ENCODE measurements at places on chromosomes 4 and X.

- DNase-seq: no peak
Observed at GRCh38 chr4:64960516-64960915, 551.3 kb upstream of the TECRL start.

DNA sequence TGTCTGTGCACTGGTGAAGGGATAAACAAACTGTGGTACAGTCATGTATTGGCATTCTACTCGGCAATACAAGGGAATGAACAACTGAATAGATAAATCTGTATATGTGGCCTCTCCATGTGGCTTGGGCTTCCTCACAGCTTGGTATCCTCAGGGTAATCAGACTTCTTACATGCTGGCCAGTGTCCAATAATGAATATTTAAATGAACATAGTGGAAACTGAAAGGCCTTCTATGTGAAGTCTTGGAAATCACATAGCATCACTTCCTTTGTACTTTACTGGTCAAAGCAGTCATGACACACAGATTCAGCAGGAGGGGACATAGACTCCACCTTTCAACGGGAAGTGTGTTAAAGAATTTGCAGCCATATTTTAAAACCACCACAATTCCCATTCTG lies 33.4 kb upstream of the GPR101 start:
- no peak for DNase-seq

- no peak for DNase-seq
Observed at GRCh38 chr4:163613383-163613782, 118.9 kb downstream of the TMA16 start.

- no peak for DNase-seq
Observed at GRCh38 chr4:11565899-11566298, 137.2 kb upstream of the HS3ST1 start.

- no peak for DNase-seq
Observed at GRCh38 chrX:40434947-40435346, 145.8 kb upstream of the ATP6AP2 start.

GRCh38 chr4:163384434-163384833 lies 40.7 kb downstream of the NPY5R start:
- DNase-seq: no peak

GRCh38 chr4:71992571-71993312 lies 39.1 kb upstream of the NPFFR2 start:
- DNase-seq: peak; percentile 47

GRCh38 chrX:95318882-95319281 lies 1365.8 kb upstream of the DIAPH2 start:
- DNase-seq: no peak

GRCh38 chr4:154720123-154720522 lies 23.7 kb upstream of the LRAT start:
- DNase-seq: no peak

DNA sequence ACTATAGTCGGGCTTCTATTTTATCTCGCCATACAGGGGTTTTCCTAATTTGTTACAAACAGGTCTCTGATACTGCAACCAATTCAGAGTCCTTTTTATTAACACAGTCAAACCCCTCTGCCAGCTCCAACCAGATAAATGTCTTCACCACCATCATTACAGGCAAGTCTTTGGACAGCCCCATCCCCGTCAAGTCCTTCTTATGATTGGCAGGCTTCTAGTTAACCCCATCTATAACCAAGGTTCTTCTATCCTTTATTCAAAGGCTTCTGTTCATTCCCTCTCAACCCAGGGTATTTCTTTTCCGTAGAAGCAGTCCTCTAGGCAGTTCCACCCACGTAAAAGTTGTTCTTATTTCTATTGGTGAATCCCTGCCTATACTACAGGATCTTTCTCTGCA lies 29.9 kb upstream of the FOXR2 start:
- no peak for DNase-seq

- peak; percentile 19 for DNase-seq
Observed at GRCh38 chrX:133550665-133551485, 135.6 kb upstream of the GPC4 start.

Measured in adipocyte (in vitro differentiated cells).